ENCODE measurements at places on chromosomes 1 and 21.

DNA sequence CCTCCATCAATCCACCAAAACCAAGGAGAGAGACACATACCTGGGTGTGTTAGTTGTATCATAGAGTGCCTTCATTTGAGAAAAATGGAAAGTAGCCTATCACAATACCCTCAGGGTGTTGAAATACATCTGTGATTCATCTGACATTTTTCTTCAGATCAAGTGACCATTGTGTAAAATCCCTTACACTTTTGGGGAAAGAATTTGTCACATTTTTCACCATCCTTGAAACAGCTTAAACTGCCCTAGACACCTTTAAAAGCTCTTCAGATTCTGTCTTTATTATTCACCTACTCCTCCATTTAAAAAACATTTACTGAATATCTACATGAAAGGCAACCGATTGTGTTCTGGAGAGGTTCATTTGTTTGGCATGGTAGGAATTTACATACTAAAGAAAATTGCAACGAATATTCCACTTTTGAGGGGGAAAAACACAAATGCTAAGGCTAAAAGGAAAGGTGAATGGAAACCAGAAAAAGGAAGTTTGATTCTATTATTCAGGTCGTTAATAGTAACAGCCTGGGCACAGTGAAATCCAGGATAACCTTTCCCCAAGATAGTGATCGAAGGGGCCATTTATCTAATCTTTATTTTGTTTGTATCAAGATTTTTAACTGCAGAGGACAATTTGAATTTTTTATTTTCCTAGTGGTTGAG, 70.4 kb upstream of the SAMSN1 start:
- DNase-seq, result no peak

DNA sequence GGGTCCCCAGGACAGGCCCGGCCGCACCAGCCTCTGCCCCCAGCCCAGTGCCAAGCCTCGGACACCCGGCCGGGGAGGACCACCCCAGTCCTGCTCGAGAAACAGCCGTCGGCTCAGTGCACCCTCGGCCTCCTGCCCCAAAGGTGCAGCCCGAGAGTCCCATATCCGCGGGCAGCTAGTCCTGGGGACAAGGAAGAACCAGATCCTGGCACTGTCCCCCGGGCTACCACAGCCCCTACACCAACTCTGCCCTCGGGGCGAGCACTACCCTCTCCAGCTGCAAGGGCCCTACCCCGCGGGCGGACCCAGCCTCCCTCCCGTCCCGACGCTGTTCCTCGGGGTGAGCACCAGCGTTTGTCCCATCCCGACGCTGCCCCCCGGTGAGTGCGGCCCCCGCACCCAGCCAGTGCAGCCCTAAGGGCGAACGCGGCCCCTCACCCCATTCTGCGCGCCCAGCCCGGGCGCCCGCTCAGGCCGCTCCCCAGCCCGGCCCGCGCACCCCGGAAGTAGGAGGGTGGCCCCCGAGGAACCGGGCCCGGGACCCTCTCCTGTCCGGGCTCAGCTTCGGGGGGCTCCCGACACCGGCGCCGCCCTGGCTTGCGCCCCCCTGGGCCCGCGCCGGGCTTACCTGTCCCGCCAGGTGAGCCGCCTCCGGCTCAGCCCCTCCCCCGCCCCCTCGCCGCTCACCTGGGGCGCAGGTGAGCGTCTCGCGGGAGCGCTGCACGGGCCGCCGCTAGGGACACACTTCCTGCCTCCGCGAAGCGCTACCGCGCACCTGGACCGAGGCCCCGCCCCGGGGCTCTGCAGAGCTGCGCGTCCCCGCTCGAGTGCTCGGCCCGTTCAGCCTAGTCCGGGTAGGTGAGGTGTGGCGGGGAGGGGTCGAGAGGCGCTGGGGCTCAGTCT, at the start of gene KDF1:
Gene KDF1, minus strand, starts transcription at position 747 of the 903 bp plus-strand sequence. CDS start 8,088 bp downstream, outside the sequence.
- DNase-seq, result peak; percentile 46

- DNase-seq, result no peak
Observed at GRCh38 chr1:75559800-75560199, 51.1 kb downstream of the SLC44A5 start.

GRCh38 chr1:197284325-197284724, 16.3 kb downstream of the CRB1 start:
- no peak for DNase-seq

DNA sequence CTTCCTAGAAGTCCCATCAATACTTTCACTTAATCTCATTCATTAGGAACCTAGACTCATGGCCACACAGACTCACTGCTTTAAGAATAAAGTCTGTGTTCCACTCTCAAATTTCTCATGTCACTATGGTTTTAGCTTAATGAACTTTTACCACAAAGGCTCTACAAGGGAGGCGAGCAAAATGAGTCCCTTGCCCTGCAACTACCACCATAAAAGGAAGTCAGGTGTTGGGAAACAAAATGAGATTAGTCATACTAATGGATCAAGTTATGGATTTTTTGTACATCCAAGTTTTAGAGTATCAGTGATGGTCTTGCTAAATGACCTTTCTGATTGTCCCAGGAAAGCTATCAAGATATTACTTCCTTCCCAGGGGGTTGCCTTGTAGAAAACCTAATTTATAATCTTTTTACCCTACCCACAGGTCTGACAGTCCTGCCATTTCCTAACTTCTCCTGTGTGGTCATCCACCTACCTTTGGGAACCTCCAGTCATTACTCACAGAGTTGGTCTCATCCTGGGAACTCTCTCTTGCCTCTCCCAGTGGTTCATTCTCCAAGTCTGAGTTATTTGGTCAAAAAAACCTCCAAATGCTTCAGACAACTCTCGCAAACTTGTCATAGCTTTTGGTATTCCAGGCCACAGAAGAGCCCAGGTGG, 51.8 kb upstream of the SLC16A1 start:
- DNase-seq, result no peak

Measured in activated CD8-positive, alpha-beta memory T cell treated with anti-CD3 and anti-CD28 coated beads for 1 hour (primary cell).